ENCODE measurements at places on chromosomes 3 and 15.

DNA sequence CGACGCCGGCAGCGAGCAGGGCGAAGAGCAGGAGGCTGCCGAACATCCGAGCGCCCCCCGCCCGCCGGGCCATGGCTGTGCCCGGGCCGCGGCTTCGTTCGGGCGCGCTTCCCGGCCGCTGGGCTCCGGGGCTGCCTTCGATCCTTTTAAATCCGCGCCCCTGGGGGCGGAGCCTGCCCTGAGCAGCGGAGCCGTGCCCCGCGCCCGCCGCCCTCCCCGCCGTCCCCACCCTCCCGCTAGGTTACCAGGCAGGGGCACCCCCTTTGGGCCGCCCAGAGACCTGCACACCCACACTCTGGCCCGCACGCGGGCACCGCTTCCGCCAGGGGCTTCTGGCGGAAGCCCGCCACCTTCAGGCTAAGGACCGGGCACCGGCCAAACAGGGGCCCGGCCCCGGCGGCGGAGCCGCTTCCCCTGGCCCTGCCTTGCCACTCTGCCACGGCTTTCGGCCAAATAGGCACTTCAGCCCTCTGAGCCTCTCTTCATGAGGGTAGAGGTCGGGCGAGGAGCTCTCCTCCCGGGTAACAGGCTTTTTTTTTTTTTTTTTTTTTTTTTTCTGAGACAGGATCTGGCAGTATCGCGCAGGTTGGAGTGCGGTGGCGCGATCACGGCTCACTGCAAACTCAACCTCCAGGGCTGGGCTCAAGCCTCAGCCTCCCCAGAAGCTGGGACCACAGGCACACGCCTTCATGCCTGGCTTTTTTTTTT, at the start of gene NMB:
TSS of gene NMB (minus strand) at position 120 of the 708 bp plus-strand sequence. CDS start at position 73, 47 bp downstream.
- H3K27ac ChIP-seq = peak within 1 kb of the TSS; percentile 65
- H3K27me3 ChIP-seq = no peaks in the 10 kb centered on the region
- DNase-seq = peak; percentile 97
- peaks cover 3% of the 10 kb centered on the region for H3K36me3 ChIP-seq

GRCh38 chr3:177538048-177538749, 340.9 kb upstream of the TBL1XR1 start:
- peaks cover 26% of the 10 kb centered on the region for H3K4me1 ChIP-seq
- peak; percentile 81 for DNase-seq

- H3K27me3 ChIP-seq = no peaks in the 10 kb centered on the region
- peak; percentile 54 for DNase-seq
- H3K4me3 ChIP-seq = no peak overlapping the region
- peak overlapping the region; percentile 87 for H3K27ac ChIP-seq
- peaks cover 46% of the 10 kb centered on the region for H3K4me1 ChIP-seq
These were observed 392.6 kb upstream of the THBS1 start for GRCh38 chr15:39188314-39188713.

GRCh38 chr3:10817506-10817905, 1.5 kb downstream of the SLC6A11 start:
- DNase-seq = no peak
- no peak overlapping the region for H3K27ac ChIP-seq
- no peak overlapping the region for H3K4me3 ChIP-seq
- H3K36me3 ChIP-seq = no peaks in the 10 kb centered on the region
- peaks cover 27% of the 10 kb centered on the region for H3K27me3 ChIP-seq
- H3K4me1 ChIP-seq = no peaks in the 10 kb centered on the region
